ENCODE measurements at places on chromosomes 16 and 17. TPM values are rescaled to one million over a fixed set of nuclear protein-coding genes. Genes with fewer than 3 reads are reported as not detected.

DNA sequence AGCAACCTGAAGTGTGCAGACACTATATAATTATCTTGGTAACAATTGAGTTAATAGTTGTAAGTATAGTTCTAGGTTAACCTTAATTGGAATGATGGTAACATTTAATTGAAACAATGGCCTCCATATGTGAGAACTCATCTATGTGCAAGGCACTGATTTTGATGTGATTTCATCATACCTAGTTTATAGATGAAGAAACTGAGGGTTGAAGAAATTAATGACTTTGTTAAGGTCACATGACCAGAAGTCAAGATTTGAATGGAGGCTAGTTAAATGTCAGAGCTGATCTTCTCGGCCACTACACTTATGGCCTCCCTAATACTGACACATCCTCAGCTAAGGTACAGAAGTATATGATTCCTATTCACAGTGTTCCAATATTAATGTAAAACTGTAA, 128.2 kb upstream of the PSMD7 start:
- no peak for DNase-seq

GRCh38 chr17:56793957-56794356, 39.8 kb downstream of the C17orf67 start:
- DNase-seq: no peak

DNA sequence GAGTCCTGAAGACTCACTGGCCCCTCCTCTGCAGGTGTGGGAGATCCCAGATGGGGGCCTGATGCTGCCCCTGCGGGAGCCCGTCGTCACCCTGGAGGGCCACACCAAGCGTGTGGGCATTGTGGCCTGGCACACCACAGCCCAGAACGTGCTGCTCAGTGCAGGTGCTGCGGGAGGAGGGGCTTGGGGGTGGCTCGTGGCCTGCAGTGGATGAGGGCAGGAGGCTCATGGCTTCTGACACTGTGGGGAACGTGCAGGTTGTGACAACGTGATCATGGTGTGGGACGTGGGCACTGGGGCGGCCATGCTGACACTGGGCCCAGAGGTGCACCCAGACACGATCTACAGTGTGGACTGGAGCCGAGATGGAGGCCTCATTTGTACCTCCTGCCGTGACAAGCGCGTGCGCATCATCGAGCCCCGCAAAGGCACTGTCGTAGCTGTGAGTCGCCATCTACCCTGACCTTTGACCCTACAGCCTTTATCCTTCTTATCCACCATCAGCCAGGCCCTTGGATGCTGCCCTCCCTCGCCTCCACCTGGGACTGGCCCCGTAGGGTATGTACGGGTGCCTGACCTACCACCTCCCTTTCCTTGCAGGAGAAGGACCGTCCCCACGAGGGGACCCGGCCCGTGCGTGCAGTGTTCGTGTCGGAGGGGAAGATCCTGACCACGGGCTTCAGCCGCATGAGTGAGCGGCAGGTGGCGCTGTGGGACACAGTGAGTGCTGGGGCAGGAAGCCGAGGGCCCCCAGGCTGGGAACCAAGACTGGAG, 3.6 kb downstream of the CORO1A start:
- no peak for DNase-seq

The CLEC3A gene
- 0.21 TPM for polyA plus RNA-seq

The APOH gene
- polyA plus RNA-seq: 1.2 TPM
